ENCODE measurements at places on chromosomes 12 and 14.

- no peak for DNase-seq
Observed at GRCh38 chr12:26226629-26227360, 31.4 kb downstream of the SSPN start.

GRCh38 chr14:65846196-65846868 lies 433.8 kb downstream of the FUT8 start:
- no peak for DNase-seq

- no peak for DNase-seq
Observed at GRCh38 chr14:39367387-39367751, 64.9 kb downstream of the FBXO33 start.

- no peak for DNase-seq
Observed at GRCh38 chr12:130711756-130712155, 4.3 kb downstream of the RIMBP2 start.

- no peak for DNase-seq
Observed at GRCh38 chr14:66746316-66747006, 238.5 kb downstream of the GPHN start.

- no peak for DNase-seq
Observed at GRCh38 chr12:1203735-1204019, 212.7 kb downstream of the ERC1 start.

DNA sequence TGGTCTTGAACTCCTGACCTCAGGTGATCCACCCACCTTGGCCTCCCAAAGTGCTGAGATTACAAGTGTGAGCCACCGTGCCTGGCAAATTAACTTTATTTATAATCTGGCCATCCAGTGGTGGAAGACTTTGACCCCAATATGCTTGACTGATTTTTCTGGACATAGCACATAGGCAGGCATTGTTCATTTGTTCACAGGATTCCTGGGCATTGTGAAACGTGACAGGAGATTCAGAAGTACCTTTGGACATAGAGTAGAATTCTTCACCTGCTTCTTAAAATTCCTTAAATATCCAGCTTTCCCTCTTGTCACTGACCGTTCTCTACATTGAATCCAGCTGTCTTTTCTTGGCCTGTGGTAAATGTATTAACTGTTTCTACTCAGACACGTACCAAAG lies 103.1 kb downstream of the SCN8A start:
- no peak for DNase-seq

GRCh38 chr14:70665448-70666360 lies 24.0 kb downstream of the TTC9 start:
- DNase-seq, result peak; percentile 81

DNA sequence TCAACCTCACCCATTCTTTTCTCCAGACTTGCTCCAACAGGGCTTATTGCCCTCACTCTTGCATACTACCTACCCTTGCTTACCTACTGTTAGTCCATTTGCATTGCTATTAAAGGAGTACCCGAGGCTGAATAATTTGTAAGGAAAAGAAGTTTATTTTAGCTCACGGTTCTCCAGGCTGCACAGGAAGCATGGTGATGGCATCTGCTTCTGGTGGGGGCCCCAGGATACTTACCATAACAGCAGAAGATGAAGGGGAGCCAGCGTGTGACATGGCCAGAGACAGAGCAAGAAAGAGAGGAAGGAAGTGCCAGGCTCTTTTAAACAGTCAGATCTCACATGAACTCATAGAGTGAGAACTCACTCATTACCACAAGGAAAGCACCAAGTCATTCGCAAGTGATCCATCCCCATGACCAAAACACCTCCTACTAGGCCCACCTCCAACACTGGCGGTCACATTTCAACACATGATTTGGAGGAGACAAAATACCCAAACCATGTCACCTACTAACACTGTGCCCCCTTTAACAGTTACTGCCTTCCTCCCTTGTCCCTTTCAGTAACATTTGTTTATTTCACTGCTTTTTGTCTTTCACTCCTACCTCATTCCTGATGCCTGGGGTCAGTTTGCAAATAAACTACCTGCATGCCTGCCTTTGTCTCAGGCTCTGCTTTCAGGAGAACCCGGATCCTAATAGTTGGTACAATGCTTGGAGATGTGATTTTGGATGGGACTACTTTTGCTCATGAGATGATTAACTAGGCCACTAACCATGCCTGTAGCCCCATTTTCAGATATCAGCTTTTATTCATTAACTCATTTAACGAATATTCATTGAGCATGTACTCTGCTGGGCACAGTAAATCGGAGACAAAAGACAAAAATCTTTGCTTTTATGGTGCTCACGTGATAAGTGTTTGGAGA lies 41.6 kb upstream of the CSRP2 start:
- DNase-seq, result no peak

GRCh38 chr14:94058128-94058673 lies 22.8 kb downstream of the DDX24 start:
- DNase-seq, result no peak

DNA sequence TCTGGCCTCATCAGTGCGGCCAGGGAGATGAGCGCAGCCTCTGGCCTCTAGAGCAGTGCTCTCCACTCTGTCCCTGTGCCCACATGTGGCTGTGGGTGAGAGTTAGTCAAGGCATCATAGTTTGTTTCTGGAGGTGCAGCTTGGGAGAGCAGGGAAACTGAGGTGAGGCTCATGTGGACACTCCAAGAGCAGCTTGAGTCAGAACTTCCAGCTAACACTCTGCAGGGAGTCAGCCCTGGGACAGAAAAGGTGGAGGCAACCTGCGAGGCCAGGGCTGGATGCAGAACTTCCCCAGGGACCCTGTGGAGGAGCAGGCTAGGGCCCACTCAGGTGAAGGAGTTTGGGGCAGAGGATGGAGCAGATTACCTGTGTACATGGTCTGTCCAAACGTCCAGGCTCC lies 10.8 kb downstream of the ISCA2 start:
- no peak for DNase-seq

GRCh38 chr12:55659486-55660385 lies 23.0 kb downstream of the OR10P1 start:
- no peak for DNase-seq

- DNase-seq, result no peak
Observed at GRCh38 chr12:12207746-12208145, 59.1 kb downstream of the LRP6 start.
